ENCODE measurements at places on chromosomes 7 and 10. TPM values are rescaled to one million over a fixed set of nuclear protein-coding genes. Genes with fewer than 3 reads are reported as not detected.

Gene CPA4
- not detected for total RNA-seq

- DNase-seq: no peak
Measured at GRCh38 chr10:33095867-33096815, 138.1 kb upstream of the ITGB1 start.

- DNase-seq: no peak
Measured at GRCh38 chr10:49275896-49276295, 23.1 kb upstream of the C10orf71 start.

DNA sequence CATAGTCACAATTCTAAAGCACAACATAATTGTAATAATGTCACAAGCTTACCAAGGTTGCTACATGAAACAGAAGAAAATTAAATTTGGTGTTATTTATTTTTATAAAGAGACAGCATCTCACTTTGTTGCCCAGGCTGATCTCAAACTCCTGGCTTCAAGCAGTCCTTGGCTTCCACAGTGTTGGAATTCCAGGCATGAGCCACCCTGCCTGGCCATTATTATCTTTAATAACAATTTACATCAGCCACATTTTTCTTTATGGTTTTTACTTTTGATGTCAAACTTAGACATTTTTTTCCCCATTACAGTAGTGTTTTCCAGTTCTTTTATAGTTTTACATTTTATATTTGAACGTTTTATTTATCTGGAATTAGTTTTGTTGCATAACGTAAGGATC lies 46.7 kb downstream of the BMPR1A start:
- DNase-seq: no peak

Gene GPR37
- total RNA-seq: not detected

DNA sequence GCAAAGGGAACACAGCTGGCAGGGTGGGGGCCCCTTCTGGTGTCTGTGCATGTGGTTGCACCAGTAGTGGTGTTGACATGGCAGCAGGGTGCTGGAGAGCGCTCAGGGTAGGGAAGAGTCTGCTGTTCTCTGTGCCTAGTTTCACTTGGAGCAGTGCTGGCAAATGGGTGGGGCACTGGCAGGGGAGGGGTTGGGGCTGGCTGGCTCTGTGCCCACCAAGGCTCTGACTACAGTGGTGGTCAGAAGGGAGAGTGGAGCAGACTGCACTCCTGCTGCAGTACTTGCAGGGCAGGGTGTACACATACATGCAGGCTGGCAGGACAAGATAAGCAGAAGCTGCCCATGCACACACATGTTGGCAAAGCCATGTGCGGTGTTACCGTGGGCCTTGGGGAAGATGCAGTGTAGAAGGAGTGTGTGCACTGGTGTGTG lies 18.2 kb downstream of the FAM25A start:
- no peak for DNase-seq

Gene VSTM2A
- not detected for total RNA-seq
